ENCODE measurements at places on chromosomes 12 and 14.

DNA sequence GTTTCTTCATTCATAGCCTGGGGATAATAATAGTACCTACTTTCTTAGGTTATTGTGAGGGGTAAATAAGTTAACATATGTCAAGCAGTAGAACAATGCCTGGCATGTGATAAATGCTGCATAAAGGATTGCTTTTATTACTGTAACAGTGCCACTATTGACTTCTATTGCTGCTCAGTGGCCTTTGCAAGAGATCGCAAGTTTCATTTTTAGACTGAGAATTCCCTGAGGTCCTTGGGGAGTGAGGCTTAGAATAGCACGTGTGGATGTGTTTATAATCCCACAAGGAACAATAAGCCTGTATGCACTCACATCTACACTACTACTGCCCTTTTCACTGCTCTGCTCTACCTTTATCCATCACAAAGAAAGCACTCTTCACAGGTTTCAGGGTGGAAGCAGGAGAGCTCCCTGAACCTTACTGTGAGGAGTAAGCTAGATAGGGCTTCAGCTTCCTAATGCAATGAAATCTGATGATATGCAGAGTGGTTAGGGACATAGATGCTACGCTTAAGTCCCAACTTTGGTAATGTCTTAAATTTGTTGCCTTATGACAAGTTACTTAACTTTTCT lies 302.6 kb downstream of the SNAPC1 start:
- no peak for DNase-seq

- DNase-seq, result no peak
Measured at GRCh38 chr12:95304673-95305198, 87.1 kb downstream of the VEZT start.

- DNase-seq, result no peak
Measured at GRCh38 chr14:41761204-41761603, 154.5 kb downstream of the LRFN5 start.

- DNase-seq, result no peak
Measured at GRCh38 chr12:106358396-106359241, 1.1 kb downstream of the POLR3B start.

- no peak for DNase-seq
Measured at GRCh38 chr12:65277994-65278575, 398 bp upstream of the MSRB3 start.

DNA sequence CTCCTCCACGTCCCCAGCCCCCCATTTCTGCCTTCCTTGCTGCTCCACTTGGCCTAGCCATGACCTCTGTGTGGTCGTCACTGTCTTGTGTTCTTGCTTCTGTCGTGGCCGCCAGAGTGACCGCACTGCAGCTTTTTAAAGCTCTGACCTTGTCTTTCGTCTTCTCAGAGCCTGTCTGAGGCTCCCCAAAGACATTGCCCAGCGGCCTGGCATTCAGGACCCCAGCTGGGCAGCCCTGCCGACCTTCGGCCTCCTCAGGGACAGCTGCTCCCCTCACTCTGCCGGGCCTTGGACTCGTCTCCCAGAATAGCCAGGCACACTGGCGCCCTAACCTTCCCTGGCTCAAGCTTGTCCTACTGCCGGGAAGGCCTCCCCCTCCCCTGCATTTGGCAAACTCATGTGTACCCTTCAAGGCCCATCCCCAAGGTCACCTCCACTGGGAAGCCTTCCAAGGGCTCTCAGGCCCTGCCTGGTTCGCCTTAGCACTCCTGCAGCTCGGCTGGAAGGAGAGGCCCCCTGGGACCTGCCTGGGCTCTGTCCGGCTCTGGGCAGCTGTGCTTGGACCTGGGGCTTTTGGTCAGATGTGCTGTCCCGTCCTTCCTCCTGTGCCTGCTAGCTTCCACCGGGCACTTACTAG lies 15.7 kb upstream of the DLK1 start:
- no peak for DNase-seq

DNA sequence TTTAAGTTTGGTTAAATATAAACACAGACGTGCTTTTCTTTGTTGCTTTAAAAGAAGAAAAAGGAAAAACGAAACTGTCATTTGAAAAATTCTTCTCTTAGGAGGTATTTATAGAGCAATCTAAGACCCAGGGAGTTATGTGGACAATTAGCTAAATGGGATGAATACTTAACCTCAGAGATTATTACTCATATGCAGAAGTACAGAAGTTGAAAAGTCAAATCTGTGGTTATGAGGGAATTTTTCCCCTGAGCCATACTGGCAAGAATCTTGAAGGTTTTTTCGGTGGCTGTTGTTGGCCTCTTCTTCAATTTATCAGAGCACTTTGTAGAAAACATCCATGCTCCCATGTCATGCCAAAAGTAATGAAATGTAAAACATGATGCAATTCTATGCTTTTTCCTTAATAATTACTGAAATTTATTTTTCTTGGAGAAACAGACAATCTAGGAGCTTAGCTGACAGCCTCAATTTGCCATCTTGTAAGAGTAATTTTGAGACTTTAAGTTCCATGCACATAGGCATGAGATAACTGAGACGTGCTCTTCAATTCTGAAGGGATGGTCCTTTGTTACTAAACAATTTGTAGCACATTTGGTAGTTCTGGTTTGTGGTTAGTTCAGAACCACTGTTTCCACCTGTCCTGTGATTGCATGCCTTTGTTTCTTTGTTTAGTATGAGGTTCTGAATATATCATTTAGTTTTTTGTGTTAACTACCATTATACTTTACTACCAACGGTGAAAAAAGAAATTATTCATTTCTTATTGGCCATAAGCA lies 126.6 kb downstream of the BCAT1 start:
- DNase-seq, result no peak

DNA sequence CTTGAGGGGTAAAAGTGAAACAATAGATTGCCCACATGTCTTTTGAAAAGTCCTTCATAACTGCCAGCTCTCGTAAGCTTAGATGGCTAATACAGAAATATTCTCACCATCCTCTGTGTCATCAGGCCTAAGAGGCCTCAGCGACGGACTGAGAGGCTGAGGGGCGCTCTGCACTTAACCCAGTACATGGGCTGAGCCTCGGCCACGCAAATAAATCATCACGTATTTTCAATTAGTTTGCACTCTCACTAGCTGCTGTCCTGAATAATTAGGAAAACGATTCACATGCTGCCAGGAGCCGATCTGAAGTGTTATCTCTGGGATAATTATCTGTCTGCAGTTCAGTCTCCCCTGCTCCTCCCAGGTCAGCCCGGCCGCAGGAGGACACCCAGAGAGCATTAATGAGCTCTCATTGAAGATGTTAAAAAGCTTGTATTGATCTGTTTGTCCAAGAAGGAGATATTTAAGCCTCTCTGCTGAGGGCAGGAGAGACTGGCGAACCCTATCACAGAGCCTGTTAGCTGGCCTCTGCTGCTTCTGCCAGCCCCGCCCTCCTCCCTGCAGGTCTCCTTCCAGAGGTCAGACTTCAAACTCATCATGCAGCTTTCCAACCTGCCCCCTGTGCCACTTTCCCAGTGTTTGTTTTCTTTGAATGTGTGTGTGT lies 1051.3 kb downstream of the VRK1 start:
- no peak for DNase-seq

DNA sequence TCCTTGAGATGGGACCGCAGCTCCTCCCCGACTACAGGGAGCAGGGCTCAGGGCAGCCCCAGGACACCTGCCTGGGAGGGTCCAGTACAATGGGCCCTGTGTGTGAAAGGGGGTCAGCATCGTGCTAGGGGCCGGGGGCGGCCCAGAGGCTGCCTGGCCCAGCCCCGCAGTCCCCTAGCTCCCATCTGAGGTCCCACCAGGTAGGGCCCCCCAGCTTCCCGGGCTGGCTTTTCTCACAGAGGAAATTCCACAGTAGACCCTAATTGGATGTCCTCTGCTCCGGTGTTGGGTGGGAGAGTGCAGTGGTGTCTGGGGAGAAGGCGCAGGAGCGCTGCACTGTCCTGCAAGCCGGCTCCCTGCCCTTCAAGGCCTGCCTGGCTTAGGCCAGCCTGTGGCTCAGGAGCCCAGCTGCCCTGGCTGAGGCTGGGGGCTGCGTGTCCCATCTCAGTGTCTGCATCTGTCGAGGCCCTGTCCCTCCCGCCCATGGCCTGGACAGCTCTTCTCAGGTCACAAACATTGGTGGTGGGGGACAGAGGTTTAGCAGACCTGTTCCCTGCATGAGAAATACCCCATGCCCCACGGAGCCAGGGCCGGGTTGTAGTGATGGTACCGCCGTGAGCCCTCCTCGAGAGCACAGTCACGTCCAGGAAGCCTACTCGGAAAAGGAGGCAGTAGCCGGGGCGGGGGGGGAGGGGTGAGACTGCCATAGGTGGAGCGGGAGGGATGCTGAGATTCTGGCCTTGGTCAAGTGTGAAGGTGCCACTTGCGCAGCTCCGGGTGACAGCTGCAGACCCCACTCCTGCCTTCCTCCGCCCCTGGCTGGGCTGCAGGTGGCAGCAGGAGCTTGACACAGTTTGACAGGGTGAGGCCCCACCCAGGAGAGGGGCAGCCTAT lies 11.6 kb downstream of the HIP1R start:
- DNase-seq, result no peak

DNA sequence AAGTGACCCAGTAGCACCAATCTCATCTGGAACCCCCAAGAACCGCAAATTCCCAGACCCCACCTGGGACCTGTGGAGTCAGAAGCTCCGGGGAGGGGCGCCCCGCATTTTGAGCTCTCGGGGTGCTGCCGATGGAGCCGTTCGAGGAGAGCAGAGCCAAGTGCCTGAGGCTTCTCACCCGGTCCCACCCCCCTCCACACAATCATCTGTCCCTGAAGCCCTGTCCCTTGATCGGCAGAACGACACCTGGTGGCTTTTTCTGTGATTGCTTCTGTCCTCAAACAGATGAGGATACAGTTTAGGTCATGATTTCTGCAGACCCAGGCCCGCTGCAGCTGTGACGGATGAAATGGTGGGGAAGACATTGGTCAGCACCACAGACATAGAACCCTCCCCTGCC lies 74.7 kb downstream of the NOC4L start:
- DNase-seq, result no peak

DNA sequence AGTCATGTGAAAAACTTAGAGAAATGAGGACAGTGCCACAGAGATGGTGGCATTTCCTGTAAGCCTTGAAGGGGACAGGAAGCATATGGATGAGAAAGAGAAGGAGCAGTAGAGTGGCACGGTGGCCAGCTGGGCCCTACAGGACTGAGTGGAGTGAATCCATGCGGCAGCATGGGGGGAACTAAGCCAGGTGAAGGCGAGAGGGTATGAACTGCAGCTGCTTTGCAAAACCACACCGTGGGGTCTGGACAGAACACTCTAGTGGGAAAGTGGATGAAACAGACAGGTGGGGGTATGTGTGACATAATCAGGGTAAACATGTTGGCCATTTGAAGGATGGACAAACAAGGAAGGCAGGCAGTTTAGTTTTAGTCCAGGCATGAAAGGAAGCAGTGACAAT lies 10.4 kb upstream of the SYCP3 start:
- no peak for DNase-seq

DNA sequence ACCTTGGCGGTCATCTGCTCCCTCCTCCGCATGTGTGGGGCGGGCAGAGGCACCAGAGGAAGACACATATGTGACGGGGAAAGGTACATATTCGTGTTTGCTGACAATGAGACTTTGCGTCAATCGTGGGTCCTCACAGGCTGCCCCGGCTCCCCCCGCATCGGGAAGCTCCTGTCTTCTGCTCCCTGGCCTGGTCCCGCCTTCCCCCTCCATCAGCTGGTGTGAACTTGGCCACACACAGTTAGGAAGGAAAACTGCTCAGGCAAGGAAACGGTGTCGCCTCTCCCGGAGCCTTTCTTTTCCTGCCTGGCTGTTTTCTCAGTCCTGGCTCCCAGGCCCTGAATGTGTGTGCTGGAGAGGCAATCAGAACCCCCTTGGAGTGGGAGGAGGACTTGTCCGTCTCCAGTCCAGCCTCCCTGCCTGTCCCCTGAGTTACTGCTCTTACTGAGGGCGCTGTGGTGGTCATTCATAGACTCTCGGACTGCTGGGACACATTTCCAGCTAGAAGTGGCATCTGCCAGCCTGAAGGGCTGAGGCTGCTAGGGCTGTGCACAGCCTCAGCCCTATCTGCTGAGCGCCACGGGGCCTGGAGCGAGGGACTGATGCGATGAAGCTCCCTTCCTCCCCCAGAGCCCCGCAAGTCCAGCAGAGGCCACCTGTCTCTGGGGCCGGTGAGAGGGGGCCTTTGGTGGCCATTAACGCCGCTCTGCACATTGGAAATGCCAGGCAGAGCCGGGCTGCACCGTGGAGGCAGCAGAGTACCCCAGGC lies 44.2 kb upstream of the TSPAN9 start:
- no peak for DNase-seq

DNA sequence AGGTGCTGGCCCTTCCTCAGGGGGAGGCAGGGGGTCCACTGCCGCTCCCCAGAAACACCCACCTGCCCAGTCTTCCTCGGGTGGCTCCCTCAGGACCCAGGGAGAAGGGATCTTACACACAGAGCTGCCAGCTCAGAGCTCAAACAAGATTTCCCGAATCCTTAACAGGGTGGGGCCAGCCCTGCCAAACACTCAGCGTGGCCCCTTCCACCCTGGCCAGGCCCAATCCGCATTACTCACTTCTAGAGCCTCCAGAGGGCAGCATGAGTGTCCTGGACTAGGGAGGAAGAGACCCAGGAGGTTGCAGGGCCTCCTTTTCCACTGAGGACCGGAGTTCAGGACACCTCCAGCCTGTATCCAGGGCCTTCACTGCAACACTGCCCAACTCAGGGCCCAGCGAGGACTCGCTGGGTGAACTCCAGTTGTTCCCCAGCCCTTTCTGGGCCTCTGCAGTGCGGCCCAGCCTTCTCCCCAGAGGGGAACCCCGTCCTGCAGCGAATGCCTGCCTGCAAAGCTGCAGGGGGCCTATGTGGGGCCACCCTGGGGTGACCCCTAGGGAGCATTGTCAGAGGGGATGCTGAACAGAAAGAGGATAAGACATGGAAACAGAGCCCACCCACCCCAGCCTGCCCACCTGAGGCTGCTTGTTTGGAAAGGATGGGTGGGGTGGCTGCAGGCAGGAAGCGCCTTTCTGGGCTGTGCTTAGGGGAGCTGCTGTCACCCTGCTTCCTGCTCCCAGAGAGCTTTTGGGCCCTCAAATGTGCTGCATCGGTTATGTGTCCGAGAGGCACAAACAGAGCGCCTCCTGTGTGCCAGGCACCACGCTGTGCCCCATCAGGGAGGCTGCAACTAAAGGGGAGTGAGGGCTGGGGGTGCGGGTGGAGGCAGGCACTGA lies 43.8 kb downstream of the CCNK start:
- DNase-seq, result no peak
